ENCODE measurements at places on chromosomes 13 and 19. TPM values are rescaled to one million over a fixed set of nuclear protein-coding genes. Genes with fewer than 3 reads are reported as not detected.
A peak's percentile ranks its signal among the peaks of the same experiment; 100 is the strongest.

DNA sequence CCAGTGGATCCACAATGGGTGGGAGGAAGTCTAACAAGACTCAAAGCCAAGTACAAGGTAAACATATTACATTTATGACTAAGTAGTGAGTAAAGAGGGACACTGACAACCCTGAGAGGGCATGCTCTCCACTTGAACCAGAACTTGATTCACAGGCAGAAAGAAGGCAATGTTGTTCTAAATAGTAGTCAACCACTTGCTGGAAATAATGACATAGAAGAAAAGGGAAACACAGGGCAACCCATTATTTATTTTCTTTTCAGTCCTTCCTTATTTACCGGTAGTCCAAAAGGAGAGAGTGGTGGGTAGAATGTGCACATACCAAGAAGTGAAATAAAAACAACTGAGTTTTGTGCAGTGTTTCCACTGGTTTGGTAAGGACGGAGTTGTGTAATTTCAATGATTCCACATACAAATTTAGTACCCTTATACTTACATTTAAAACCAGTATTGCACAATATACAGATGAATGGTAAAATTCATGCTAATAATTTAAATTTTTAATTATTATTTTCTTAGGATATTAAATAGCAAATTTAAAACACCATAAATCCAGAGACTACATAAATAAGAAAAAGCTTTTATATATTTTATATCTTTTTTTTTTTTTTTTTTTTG, 65.9 kb downstream of the ENOX1 start:
- DNase-seq: peak; percentile 73

DNA sequence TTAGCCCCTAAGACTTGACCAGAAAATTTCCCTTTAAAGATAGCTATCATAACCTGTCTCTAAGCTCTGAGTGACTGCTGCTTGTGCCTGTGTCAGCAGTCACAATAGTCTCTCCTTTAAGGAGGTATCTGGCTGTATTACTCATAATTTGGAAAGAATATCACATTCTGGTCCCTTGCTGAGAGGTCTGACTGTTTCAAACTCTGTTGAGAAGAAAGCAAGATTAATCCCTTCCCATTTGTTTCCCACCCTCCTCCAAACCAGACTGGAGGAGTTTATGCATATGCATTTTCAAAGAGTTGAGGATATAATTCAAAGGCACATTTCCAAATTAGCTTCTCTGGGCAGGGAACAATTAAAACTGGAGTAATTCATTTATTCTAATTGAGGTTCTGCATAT, 2.3 kb downstream of the HTR2A start:
- DNase-seq: peak; percentile 37

DNA sequence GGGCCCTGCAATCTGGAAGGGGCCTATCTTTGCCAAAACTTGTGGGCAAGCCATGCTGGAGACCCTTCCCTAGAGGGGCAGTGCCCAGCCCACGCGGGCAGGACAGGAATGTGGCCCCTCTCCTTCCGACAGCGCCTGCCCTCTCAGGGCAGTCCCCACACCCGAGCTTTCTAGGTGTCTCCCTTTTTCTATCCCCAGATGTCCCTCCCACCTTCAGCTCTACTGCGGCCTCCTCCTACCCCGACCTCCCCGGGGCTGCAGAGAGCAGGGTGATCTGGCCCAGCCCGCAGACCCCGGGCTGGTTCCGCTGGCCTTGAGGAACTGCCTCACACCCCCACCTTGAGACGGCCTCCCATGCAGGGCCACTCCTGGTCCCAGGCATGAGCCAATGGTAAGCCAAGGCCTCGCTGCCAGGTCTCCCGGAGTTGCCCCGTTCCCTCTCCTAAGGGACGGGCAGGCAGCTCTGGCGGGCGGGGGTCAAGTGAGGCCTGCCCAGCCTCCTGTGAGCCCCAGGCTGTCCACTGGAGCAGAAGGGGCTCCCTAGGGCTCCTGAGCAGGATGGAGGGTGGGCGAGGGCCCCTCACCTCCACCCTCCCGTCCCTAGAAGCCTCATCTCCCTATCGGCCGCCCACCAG, 39.7 kb downstream of the KLF2 start:
- DNase-seq: no peak

DNA sequence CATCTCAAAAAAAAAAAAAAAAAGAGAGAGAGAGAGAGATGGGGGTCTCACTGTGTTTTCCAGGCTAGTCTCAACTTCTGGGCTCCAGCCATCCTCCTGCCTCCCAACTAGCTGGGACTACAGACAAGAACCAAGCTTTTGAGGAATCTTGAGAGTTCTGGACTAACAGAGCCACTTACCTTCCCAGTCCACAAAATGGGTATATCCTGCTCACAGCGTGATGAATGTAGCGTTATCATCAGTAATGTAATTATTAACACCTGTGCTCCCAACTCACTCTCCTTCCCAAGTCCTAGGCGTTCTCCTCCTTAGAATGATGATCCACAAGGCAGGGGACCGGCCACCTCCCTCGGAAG, 4.6 kb upstream of the NANOS3 start:
- no peak for DNase-seq

GRCh38 chr13:40391788-40392187, 274.7 kb downstream of the FOXO1 start:
- no peak for DNase-seq

DNA sequence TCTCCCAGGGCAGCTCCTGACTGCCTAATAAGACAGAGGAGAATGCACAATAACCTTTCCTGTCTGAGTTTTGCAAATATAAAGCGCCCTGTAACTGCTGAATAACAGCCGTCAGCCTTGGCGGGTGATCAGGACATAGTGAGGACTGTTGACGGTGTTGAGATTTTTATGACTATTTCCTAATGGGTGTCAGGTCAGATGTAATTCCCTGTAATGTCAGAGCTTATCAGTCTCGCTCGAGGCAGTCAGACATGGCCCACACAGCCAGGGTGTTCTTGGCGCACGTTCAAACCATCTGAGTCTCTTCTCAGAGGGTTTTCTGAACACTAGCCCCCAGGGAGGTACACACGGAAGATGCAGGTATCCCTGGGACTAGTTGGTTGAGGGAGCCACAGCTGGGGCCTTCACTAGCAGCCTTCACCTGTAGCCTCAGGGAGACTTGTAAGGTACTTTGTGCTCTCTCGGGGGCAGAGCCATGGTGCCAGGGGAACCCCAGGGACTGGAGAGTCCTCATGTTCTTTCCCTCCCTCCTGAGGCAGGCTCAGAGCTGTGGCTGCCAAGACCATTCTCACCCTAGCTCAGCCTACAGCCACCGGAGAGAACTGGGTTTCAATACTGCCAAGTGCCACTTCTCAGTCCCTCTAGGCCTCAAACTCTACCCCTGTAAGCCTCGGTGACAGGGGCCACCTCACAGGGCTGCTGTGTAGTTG, 213.1 kb downstream of the UQCRFS1 start:
- no peak for DNase-seq

DNA sequence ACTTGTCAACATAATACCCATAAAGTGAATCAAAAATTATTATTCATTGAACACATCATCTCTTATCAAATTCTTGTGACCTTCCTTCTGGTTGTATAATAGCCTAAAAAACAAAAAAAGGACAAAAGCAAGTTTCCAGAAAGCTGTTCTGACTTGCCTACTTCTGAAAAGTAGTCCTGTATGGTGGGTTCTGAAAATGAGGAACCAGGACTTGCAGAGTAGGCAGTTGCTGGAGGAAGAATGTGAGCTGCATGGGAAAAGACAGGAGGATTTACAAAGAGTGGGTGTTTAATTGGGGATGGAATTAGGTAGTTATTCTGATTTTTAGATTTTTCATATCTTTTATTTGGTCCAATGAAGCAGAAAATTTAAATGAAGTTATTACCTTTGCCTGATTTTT, 56.7 kb downstream of the RCBTB2 start:
- no peak for DNase-seq

- no peak for DNase-seq
Observed at GRCh38 chr19:39017026-39017425, 15.3 kb downstream of the FBXO27 start.

DNA sequence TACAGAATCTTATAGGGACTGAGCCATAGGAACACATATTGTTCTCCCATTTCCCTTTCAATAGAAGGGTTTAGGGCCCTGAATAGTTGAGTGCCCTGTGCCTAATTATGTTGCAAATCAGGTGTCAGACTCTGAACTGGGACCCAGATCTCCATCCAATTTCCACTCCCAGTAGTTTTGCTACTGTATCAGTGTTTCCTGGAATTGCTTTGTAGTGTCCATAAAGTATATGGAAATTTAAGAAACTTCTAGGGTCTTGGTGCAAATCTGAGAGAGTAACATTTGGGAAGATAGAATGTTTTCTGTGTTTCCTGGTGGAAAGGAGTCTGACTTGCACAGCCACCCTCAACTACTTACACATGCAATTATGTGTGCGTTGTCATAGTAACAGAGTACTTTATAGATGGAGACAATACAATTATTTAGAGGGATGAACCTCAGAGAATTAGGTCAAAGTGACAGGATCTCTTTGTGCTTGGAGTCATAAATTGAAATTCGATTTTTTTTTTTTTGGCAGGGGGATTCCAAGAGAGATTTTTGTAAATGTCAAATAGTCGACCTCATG, 646 bp upstream of the SLC10A2 start:
- DNase-seq: no peak

DNA sequence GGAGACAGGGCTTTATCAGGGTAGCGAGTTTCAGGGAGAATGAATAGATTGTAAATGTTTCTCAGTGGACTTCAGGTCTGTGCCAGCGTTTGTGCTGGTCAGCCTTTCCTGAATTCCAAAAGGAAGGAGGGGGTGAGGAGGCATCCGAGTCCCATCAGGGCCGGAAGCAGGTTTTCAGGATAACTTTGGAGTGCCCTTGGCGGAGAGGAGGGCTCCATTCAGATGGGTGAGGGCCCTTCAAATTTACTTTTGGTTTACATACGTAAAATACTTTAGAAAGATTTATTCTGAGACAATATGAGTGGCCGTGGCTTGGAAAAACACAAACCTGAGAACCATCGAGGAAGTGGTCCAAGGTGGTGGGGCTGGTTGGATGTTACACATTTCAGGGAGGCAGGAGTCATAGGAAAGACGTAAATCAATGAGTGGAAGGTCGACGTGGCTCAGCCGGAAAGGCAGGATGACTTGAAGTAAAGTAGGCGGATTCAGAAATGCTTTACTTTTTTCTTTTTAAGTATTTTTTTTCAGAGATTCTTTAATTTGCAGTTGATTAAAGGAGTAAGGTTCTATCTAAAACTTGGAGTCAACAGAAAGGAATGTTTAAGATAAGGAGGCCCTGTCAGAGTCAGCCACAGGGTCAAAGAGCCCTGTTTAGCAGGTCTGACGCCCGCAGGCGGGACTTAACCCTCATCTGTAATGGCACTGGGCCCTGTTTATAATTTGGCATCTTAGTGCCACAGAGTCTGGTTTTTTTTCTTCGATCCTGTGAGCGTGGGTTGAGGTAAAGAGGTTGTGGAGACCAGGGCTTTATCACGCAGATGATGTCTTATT, 32.8 kb downstream of the ATP11A start:
- DNase-seq: peak; percentile 77

DNA sequence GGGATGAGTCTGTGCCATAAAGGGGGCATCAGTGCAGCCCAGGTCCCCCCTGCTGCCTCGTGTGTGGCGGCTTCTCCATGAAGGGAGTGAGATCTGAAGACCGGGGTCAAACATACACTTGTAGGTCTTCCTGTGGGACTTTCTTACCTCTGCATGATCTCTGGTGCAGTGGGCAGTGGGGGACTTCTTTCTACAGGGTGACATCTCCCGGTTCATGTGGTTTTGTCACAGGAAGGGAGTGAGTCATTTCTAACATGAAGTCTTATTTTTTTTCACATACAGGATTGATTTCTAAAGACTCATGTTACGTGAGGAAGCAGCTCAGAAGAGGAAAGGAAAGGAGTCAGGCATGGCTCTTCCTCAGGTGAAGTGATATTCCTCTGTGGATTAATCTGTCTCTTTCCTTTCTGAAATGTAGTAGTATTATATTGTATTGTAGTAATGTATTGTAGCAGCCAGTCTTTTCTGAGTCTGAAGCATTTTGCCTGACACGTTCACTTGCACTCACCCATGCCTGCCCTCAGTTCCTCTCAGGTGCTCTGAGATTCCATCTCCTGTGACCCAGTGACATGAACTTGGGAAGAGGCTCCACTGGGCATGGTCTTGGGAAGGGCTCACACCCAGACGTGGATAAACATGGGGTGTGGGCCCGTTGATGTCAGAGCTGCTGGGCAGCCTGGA, 15.7 kb downstream of the ZNF808 start:
- DNase-seq: peak; percentile 11

- no peak for DNase-seq
Observed at GRCh38 chr19:478976-479375, 17.3 kb upstream of the MADCAM1 start.

- DNase-seq: no peak
Observed at GRCh38 chr19:19101540-19101939, 36.7 kb downstream of the TMEM161A start.

DNA sequence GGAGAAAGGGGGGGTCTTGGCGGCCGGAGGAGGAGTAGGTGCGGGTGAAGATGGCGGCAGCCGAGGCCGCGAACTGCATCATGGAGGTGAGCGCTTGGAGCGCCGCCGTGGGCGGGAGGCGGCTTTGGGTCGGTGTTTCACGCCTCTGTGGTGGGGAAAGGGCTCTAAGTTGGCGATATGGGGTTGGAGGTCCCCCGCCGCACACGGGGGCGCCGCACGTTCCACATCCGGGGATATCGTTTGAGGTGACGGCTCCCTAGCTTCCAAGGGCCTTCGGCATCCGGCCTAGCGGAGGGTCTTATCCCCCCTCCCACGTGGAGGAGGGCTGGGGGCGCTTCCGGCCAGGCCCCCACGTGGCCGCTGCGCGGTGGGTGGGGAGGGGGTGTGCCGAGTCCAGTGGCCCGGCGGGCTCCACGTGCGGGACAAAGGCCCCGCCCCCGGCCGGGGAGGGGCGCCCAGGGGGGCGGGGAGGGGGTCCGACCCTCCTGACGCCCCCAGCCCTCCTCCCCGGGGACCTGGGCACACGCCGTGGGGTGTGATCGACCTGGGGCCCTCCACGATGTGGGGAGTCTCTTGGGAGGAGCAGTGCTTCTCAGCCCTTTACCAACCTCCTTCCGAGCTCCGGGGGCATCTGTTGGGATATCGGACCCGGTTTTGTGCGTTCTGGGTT, at the start of gene PRMT1:
TSS of gene PRMT1 (plus strand) at position 41 of the 670 bp plus-strand sequence. CDS start at position 51, 10 bp downstream.
- DNase-seq: peak; percentile 47

GRCh38 chr19:21750586-21751128, 16.7 kb downstream of the ZNF100 start:
- DNase-seq: no peak

DNA sequence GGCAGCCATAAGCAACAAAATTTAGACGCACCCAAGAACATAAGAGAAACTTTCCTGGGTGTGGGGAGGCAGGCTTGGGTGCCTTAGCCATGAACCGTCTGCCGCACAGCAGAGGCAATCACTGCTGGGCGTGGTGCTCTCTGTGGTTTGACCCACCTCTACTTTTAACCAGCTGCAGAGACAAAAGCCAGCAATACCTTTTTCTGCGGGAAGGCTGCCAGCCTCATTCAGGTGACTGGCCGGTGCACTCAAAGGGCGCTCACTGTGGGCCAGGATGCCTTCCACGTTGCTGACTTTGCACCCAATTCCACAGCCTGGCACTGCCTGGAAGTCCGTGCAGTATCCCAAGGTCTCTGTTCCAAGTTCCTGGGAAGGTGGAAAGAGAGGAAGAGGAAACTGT, 69.1 kb downstream of the ATP7B start:
- DNase-seq: peak; percentile 54

GRCh38 chr19:18102916-18103542, 5.5 kb downstream of the MAST3 start:
- DNase-seq: no peak

KASH5 gene
- total RNA-seq: not detected

JSRP1 gene
- not detected for total RNA-seq

NECTIN2 gene
- total RNA-seq: 71.6 TPM

GIPR gene
- total RNA-seq: 4.8 TPM

MAMSTR gene
- total RNA-seq: 0.18 TPM
